Endothelial cell of umbilical vein (primary cell): ENCODE measurements at places on chromosomes 13 and 19. TPM values are rescaled to one million over a fixed set of nuclear protein-coding genes. Genes with fewer than 3 reads are reported as not detected.
A peak's percentile ranks its signal among the peaks of the same experiment; 100 is the strongest.

- DNase-seq, result no peak
Observed at GRCh38 chr13:48806522-48806921, 152.8 kb downstream of the CYSLTR2 start.

DNA sequence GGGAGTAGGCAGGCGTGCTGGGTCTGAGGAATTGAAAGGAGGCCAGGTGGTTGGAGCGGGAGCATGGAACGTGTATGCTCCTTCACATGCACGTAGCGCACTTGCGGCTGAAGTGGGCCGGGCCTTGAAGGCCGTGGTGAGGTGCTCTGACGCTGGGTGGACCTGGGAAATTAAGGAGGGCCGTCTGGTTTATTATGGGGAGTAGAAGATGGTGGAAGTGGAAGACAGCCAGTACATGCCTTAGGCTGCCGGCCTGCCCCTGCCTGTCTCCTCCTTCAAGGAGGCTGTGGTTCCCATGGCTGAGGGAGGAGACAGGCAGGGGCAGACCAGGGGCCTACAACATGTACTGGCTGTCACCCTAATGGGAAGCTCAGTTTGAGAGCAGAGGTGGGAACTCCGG, 23.9 kb downstream of the GATAD2A start:
- DNase-seq, result no peak

GRCh38 chr13:37143911-37144310, 38.4 kb upstream of the CSNK1A1L start:
- peak; percentile 85 for DNase-seq

- DNase-seq, result no peak
Observed at GRCh38 chr19:33691030-33691427, 69.3 kb downstream of the CHST8 start.

Gene KLK8
- not detected in 2 replicates for total RNA-seq

Gene GPR12
- total RNA-seq, result not detected in 2 replicates

DNA sequence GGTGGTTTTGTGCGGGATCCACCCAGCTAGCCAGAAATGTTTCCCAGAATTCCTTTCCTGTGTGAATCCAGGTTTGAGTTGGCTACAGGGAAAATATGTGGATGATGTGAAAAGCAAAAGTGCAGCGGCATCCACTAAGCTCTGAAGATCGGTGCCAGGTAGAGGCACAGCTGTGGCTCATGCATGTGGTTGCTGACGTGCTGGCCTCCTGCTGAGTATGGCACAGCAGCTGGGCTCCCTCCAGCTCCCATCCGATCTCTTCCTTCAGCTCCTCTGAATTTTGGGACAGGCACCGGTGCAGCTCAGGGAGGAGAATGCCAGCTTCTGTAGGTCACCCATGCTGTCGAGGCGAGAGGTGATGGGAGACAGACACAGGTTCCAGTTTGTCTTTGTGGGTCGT, 84.0 kb upstream of the GSX1 start:
- DNase-seq, result no peak
